ENCODE measurements at places on chromosomes 4 and X.

DNA sequence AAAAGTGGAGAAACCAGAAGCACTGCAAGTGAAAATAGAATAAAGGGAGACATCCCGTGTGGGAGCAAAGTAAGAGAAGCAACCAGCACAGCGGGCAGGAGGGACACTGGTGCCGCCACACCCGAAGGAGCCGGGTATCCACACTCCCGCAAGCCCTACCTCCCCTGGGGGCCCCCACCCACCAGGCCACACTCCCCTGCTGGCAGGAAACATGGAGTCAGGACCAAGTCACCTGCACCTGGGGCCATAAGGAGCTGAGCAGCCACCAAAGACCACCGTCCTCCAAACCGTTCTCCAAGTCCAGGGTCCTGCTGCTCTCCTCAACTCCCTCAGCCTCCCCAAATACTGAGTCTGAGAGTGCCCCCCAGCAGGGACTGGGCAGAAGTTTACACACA is 30.5 kb downstream of the FGFRL1 start:
- no peak for DNase-seq

DNA sequence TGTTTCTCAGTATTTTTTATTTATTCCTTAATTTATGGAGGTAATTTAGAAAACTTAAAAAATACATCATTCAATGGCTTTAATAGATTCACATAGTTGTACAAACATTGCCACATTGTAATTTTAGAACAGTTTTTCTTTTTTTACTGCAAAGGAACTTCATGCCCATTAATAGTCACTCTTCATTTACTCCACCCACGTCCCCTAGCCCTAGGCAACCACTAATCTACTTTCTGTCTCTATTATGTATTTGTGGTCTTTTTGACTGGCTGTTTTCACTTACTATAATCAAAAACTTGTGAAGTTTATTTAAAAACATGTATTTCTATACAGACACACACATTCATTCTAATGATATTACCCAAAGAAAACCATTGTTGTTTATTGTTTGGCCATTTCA is 664.8 kb downstream of the GRID2 start:
- DNase-seq: no peak

GRCh38 chr4:121041307-121042090 is 30.8 kb downstream of the NDNF start:
- DNase-seq: peak; percentile 12

GRCh38 chrX:151773434-151773833 is 38.9 kb downstream of the CNGA2 start:
- no peak for DNase-seq

DNA sequence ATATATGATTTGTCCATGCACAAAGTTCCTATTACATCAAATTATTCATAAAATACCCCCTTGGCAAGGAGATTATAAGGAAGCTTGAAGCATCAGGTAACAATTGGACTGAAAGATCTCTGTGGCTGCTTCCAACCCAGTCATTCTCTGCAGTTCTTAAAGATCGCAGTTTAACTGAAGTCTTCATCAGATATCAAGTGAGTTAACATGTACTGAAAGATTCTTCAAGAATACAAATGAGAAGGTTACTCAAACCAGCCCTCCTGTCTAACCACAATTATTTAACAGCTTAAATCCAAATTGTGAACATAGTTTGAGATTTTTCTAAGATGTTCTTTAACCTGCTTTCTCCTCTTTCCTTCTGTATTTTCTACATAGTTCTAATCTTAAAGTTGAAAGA is 56.1 kb downstream of the SLC10A7 start:
- no peak for DNase-seq

- no peak for DNase-seq
These were observed 136.4 kb downstream of the REPS2 start for GRCh38 chrX:17082831-17083230.

Data from GM12864 (cell line).